Activated T-helper 2 cell treated with anti-CD3 and anti-CD28 coated beads, Interferon-gamma antibody, Interleukin-2, Interleukin-4, amounts not matched to agents 10 μg/mL and 5 μg/mL and 100 μg/mL, durations not matched to agents 14 hours and 24 hours and 36 hours (primary cell): ENCODE measurements at places on chromosomes 4 and X. TPM values are rescaled to one million over a fixed set of nuclear protein-coding genes. Genes with fewer than 3 reads are reported as not detected.

- no peak for DNase-seq
Measured at GRCh38 chr4:124694946-124695598, 17.5 kb downstream of the ANKRD50 start.

SRPK3 gene
- not detected in 2 replicates for total RNA-seq

GAGE12D gene
- not detected in 2 replicates for total RNA-seq

- DNase-seq, result no peak
Measured at GRCh38 chrX:45300638-45301037, 100.0 kb upstream of the DIPK2B start.

GRCh38 chrX:69229436-69229835, 64.2 kb upstream of the PJA1 start:
- no peak for DNase-seq

DNA sequence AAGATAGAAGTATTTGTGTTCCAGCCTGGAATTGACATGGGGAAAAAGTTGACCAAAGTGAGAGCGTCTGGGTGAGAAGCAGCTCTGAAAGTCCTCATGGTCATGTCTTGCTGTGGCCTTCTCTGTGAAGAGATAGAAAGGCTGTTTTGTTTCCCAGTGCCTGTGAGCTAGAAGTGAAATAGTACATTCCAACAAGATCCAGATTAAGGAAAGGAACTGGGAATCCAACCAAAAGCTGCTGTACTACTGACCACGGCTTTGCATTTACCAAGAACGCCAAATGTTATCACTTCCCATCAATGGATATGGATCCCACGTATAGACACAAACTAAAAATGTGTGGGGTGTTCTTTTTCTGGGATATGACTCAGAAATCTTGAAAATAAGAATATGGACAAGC, 51.2 kb downstream of the TENM3 start:
- DNase-seq, result no peak

DNA sequence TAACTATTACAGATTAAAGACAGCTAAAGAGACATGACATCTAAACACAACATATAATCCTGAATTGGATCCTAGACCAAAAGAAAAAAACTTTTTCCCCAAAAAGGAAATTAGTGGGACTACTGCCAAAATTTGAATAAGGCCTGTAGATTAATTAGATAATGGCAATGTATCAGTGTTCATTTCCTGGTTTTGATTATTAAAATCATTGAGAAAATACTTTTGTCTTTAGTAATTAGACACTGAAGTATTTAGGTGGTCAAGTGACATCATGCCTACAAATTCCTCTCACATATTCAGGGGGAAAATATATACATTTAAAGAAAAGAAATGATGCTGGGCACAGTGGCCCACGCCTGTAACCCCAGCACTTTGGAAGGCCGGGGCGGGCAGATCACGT, 10.4 kb upstream of the USO1 start:
- DNase-seq, result no peak

DNA sequence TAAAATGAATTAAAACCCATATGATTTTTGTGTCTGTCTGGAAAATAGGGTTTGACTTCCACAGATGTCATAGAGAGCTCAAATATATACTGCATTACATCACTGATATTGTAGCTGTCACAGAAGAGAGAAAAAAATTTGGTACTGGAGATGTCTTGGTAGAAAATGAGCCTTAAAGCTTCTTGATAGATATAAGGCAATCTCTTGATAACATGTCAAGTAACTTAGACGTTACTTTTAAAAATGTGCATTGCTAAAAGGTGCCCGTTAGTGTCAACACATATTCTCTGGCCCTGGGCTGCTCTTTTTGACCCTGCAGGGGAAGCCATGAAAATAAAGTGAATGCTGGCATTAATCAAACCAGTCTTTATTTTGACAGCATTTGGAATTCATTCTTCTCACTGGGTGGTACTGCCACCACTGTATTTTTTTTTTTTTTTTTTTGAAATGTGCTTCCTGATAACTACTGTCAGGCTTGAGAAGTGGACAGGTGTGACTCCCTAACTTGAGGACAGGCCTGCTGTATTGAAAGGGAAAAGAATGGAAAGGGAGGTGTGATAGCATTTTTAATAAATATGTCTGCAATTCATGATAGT, 53.0 kb upstream of the RAPGEF2 start:
- DNase-seq, result no peak

DNA sequence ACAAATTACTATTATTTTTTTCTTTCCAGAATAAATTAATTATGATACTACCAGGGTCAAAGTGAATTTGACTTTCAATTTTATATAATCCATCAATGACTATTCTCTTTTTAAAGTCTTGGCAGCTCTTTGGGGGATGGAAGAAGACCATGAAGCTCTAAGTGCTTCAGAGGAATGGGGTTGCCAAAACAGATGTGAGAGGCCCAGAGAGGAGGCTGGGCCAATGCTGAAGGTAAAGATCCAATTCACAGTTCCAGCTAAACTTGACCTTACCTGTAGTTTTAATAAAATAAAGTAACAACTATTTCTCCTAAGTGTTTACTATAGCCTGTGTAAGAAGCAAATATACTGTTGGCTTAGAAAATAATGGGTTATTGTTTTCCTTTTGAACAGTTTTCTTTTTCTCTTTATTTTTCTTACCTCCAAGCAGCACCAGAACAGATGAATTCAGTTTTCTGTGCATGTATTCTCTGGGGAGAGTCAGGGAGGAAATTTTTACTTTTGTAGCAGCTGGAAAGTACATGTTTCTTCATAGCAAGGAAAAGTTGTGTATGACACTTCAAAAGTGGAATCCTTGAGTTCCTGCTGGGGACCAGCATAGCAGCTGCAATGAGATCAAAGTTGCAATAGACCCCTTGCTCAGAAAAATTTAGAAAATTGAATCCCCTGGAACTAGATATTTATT, 104.9 kb downstream of the CEP44 start:
- no peak for DNase-seq

- DNase-seq, result no peak
Measured at GRCh38 chr4:95198961-95199360, 349.8 kb downstream of the UNC5C start.

GRCh38 chr4:57113870-57114269, 3.7 kb upstream of the IGFBP7 start:
- no peak for DNase-seq

PNCK gene
- total RNA-seq, result 0.18 and 0.43 TPM in 2 replicates

GRCh38 chr4:76087007-76087769, 12.7 kb downstream of the ART3 start:
- no peak for DNase-seq

DNA sequence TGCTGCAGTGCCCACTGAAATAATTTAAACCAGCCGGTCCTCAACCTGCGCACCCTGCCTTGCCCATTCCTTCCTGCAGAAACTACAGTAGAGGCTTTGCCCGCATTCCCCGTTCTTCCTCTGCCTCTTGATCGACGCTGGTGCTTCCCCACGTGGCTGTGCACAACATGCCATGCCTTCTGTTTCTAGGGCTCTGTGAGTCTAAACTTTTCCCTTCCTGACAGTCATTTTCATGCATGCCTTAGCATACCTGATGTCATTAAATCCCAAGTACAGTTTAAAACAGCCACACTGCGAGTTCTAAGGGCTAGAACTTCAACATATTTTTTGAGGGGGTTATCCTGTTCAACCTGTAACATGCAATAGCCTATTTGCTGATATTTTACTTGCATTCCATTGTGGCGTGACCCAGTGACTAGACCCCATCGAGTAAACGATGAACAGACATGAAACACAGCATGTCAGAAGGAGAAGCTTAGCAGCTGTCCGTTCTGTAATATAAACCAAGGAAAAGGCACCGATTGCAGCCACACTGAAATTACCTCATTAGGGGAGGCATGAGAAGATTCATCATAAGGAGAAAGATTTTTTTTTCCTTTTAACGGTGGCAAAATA, 232.5 kb downstream of the ARHGAP10 start:
- DNase-seq, result no peak
